ENCODE measurements at places on chromosomes 2 and 18.

- no peak for DNase-seq
Observed at GRCh38 chr2:237623428-237624403, 3.7 kb upstream of the LRRFIP1 start.

GRCh38 chr2:118386641-118387302 lies 298.5 kb downstream of the INSIG2 start:
- DNase-seq, result no peak

GRCh38 chr2:42268528-42269151 lies 92.4 kb downstream of the COX7A2L start:
- no peak for DNase-seq

GRCh38 chr18:4831791-4832375 lies 365.2 kb downstream of the AKAIN1 start:
- DNase-seq, result no peak
